T-cell (primary cell): ENCODE measurements at places on chromosomes 11 and 22.

DNA sequence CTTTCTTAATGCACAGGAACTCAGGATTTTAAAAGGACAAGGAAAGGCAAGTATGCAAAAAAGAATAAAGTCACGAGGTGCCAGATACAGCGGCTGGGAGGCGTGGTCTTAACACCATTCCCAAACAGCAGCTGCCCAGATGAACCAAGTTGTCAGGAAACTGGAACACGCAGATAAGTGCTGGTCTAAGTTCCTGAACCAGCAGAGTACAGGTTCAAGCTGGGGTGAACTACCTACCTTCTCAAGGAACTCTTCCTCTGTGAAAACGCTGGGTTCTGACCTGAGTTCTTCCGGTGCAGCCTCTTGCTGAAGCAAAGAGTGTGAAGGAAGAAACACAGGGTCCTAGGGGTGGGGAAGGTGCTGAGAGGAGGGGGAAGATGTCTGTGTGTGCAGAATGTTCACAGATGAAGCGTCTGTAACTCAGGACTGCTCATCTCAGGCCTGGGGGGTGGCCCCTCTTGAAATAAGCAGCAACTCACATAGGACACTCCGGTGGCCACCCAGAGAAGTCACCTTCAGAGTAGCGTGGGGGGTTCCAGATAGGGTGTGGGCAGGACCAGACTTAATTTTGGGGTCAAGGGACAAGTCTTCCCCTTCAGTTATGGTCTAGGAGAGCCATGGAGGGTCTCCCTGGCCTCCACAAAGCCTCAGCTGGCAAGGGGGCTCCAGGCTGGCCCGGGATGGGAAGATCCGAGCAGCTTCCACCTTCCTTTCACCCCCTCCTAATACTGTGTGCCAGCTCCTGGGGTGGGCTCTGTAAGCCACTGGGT, 3.2 kb downstream of the TPST2 start:
- peak; percentile 16 for DNase-seq

GRCh38 chr11:69881467-69882269, 62.5 kb upstream of the FGF3 start:
- DNase-seq = no peak

GRCh38 chr11:72816404-72816990, 2.3 kb downstream of the ATG16L2 start:
- DNase-seq = no peak

DNA sequence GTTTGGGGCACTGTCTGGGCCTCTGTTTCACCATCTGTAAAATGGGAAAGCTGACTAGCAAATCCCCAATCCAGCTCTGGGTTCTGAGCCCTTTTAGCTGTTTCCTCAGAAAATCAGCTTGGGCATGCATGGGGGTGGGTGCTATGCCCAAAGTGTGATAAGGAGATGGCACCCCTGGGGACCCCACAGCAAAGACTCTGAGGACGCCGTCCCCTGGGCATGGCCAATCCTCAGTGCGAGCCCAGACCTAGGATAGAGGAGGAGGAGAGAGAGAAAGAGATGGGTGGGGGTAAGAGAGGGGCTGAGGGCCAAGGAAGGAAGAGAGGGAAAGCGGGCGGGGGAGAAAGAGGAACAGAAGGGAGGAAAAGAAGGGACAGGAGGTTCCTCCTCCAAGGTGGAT, 31.8 kb downstream of the TPBGL start:
- DNase-seq = no peak

DNA sequence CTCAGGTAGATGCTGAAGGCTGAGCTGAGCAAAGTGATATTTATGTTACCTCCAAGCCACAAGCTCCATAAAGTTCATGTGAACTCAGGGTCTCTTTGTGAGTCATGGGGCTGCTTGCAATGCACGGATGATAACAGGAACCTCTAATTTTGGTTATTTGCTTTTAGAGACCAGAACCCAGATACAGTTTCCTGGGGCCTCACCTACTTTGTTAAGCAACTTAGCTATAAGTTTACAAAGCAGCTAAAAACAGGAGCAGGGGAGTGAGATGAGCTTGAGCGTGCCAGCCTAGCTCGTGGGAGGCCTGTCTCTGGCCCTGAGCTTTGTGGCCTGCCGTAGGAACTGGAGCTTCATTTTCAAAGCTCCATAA, 29.2 kb downstream of the SREBF2 start:
- DNase-seq = peak; percentile 11

DNA sequence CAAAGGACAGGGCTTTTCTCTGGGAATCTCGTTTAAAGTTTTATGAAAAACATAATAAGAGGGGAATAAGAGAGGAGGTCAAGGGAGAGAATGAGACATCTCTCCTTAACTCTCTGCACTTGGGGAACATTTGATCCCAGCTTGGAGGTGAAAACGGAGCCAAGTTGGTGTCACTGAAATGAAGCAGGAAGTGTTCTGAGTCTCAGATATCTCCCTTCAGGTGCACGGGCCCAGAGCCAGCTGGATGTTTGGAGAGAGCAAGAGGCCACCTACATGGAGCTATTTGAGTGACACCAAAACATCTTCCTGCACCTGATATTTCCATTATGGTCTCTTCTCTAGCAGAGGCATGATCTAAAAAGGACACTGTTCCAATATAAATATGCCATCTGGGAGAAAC, 85.7 kb downstream of the BLID start:
- no peak for DNase-seq

GRCh38 chr22:32583921-32584335, 109.3 kb downstream of the FBXO7 start:
- DNase-seq = no peak

DNA sequence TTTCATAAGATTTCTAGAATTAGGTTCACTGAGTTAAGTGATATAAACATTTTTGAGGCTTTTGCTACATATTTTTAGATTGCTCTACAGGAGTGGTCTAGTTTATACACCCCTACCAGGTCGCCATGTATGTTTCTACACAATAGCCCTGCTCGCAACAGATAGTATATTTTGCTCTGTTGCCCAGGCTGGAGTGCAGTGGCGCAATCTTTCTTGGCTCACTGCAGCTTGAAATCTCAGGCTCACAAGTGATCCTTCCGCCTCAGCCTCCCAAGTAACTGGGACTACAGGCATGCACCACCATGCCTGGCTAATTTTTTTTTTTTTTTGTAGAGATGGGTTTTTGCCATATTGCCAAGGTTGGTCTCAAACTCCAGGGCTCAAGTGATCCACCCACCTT, 10.4 kb downstream of the ZNRF3 start:
- no peak for DNase-seq

DNA sequence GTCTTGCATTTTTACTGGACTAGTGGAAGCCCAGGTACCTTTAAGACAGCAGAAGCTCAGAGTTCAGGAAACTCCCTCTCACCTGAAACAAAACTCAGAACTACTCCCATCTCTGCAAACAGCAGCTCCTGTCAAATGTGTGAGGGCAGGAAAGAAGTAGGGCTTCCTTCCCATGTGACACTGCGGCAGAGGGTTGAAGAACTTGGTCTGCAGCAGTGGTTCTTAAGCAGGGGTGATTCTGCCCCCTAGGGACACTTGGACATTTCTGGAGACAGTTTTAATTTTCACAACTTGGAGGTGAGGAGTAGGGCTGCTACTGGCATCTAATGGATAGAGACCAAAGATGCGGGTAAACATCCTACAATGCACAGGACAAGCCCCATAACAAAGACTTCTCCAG, 63.4 kb downstream of the RCN1 start:
- no peak for DNase-seq

- no peak for DNase-seq
Observed at GRCh38 chr11:131121426-131122333, 205.4 kb upstream of the SNX19 start.

DNA sequence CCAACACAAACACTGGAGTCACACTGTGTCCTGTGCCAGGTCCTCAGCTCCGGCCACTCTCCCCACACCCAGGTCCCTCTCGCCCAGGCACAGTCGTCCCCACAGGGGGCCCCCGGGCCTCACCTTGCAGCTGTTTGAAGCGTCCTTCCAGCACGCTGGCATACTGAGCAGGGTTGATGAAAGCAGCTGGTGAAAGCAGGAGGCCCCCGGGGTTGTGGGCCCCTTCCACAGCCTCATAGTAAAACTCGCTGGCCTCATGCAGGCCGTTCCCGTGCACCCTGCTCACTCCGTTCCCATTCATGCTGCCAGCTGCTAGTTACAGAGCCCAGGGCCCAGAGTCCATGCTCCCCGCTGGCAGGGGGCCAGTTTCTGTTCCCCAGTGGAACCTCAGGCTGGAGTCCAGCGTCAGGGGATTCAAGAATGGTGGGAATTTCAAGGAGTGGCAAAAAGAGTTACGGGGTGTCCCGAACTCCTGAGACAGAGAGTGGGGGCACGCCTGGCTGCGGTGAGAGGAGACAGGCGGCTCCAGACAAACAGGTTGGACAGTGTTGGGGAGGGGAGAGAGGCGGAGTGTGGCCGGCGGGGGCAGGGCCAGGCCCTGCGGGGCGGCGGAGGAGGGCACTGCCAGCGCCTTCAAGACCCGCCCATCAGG, 10.6 kb downstream of the SPTBN2 start:
- no peak for DNase-seq

- no peak for DNase-seq
Observed at GRCh38 chr11:111088847-111089355, 156.6 kb upstream of the POU2AF2 start.
